Natural killer cell treated with Interleukin-12 subunit alpha and Interleukin-12 subunit beta and Interleukin-15 and Interleukin-18, amount 100 ng/mL, for 72 hours (primary cell): ENCODE measurements at places on chromosomes 7 and 10.

- no peak for DNase-seq
These were observed 1189.4 kb upstream of the AUTS2 start for GRCh38 chr7:68408873-68409272.

GRCh38 chr10:69696073-69696731, 66.2 kb downstream of the FAM241B start:
- no peak for DNase-seq

- no peak for DNase-seq
These were observed 251.0 kb upstream of the TAC1 start for GRCh38 chr7:97480772-97481390.

- no peak for DNase-seq
These were observed 6.9 kb downstream of the PFKP start for GRCh38 chr10:3074145-3074665.

DNA sequence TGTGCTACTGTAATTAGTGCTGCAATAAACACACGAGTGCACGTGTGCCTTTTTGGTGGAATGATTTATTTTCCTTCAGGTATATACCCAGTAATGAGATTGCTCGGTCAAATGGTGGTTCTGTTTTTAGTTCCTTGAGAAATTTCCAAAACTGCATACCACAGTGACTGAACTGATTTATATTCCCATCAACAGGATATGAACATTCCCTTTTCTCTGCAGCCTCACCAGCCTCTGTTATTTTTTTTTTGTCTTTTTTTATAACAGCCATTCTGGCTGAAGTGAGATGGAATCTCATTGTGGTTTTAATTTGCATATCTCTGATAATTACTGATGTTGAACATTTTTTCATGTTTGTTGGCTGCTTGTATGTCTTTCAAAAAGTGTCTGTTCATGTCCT, 922.9 kb upstream of the LRRN3 start:
- DNase-seq = no peak

- DNase-seq = no peak
These were observed 826.0 kb downstream of the SORCS1 start for GRCh38 chr10:106338486-106338885.

GRCh38 chr7:52017802-52018679, 701.4 kb upstream of the COBL start:
- DNase-seq = no peak

DNA sequence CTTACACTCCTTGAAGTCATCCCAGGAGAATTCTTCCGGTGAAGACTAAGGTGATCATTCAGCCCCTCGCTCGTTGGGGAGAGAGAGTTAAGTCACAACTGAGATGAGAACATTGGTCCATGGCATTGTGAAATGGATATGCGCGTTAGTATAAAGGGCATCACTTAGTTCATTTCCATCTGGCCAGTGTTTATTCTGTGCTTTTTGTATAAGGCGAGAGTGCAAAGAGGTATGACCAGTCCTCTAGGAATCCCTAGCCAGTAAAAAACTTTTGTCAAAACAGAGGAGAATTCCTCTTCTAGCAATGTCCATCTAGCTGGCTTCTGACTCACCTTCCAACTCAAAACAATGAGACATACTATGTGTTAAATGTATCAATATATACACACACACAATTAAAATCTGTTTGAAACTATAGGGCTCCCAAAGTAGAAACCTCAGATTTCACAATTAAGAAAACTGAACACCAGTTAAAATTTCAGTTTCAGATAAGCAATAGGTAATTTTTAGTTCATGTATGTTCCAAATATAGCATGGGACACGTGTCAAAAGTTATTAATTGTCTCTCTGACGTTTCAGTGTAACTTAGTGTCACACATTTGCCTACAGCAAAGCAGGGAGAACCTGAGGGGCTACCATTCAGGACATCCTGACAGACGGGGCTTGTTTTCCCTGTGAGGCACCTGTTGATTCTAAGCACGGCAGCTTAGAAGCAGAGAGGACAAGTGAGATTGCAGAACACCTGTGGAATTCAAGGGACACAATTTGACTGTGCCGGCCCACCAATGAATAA, 158.9 kb downstream of the KLF6 start:
- DNase-seq = no peak

GRCh38 chr10:33151344-33151864, 183.1 kb downstream of the NRP1 start:
- no peak for DNase-seq

GRCh38 chr7:150340875-150341262, 560 bp downstream of the RARRES2 start:
- DNase-seq = no peak

DNA sequence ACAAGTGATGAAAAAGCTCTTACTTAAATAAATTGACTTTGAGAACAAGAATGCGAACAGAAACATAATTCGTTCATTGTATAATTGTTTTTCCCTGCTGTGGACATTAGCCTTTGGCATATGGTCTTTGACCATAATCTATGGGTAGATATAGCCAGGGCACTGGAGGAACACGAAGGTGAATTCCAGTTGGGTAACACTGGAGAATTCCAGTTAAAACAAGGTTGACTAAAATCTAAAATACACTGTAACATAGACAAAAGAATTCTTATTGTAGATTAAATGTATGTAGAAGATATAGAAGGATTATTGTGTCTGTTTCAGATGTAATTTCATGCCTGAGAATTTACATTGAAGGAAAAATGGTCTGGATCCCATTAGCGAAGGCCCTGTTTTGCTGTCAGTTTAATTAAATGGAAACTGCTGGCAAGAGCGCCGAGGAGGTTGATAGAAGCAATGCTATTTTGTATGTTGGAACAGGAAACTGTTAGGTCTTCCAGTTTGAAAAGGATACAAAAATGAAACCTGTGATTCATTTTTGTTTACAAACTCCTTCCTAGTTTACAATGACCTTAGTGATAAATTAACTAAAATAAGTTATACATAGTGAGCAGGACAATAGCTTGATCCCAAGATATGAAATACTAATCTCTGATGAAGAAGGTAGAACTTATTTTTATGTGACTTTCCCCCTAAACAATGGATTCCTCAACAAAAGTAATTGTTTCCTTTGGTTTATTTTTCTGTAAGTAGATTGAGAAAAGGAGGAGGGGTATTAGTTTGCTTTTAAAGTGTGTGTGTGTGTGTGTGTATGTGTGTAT, 68.9 kb downstream of the ARID5B start:
- DNase-seq = no peak

GRCh38 chr10:24552346-24553016, 171.2 kb downstream of the ARHGAP21 start:
- DNase-seq = no peak

DNA sequence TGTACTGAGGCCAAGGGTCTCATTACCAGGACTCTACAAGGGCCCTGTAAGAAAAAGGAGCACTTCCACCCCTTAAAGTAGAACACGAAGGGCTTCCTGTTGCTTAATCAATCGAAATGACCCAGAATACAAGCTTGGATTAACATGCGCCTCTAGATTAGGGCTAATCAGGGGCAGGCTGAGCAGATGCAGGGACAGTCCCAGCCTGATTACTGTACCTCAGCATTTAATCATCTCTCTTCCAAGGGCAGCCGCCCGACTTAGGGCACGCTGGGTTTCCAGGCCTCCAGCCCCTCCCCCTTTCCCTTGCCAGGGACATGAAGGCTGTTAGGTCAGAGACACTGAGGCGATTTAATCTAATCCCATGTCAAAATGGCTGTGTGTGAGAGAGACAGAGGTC, 138.6 kb downstream of the NRF1 start:
- DNase-seq = no peak

- no peak for DNase-seq
These were observed 4.0 kb downstream of the CDCA7L start for GRCh38 chr7:21941611-21942141.

DNA sequence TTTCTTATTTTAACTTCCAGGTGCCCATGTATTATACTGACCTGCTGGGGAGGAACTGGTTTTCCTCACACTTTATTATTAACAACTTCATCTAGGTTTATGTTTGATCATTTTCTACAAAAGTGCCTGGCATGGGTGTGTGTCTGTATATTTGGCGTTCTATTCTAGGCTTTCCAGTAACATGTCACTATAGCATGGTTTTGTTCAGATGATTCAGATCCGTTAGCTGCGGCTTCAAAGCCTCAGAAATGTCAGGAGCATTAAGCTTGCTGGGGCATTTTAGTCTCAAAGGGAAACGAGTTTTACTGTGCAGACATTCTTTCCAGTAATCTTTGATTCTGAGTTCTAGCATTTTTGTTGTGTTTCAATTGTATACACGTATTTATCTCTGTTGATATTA, 2.3 kb downstream of the INPP5A start:
- no peak for DNase-seq

DNA sequence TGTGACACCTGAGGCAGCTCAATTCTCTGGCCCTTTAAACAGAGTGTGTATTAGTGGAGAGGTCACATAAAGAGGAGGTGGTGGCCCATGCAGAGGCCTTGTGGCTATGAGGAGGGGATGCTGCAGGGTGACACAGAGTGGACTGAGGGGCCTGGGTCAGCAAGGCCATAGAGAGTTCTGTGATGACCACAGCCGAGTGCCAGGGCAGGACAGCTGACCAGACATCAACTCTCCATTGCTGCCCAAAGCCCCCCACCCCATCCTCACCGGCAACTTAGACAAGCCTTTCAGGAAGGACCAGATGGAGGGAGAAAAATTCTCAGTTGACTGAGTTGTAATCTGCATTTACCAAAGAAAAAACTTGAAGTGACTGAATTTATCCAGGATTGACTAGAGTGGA, 378.1 kb downstream of the RPS24 start:
- no peak for DNase-seq

DNA sequence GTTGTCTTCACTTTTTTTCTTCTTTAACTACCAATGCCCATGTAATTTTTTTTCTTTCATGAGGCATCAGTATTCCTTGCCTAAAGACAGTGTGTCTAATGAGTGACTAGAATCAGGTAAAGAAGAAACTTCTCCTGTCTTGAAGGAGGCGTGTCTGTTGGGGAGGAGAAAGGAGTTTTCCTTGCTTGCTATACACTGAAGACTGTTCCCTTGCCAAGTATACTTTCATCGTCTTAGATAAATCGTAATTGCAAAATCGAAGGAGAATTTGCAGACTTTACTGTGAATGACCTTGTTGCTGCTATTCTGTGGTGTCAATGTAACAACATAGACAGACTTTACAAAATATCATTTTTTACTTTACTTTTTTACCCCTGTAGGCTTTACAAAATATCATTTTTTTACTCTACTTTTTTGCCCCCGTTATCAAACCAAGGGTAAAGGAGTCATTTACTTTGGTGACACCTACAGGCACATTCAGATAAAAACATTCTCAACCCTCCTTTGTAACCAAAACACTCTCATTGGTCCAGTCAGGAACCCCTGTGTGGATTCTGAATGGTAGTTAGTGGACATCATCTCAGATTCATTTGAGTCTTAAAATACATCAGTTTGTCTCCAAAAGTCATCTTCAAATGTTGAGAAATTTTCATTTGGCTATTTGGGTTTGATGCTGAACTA, 232.4 kb downstream of the AHR start:
- no peak for DNase-seq

DNA sequence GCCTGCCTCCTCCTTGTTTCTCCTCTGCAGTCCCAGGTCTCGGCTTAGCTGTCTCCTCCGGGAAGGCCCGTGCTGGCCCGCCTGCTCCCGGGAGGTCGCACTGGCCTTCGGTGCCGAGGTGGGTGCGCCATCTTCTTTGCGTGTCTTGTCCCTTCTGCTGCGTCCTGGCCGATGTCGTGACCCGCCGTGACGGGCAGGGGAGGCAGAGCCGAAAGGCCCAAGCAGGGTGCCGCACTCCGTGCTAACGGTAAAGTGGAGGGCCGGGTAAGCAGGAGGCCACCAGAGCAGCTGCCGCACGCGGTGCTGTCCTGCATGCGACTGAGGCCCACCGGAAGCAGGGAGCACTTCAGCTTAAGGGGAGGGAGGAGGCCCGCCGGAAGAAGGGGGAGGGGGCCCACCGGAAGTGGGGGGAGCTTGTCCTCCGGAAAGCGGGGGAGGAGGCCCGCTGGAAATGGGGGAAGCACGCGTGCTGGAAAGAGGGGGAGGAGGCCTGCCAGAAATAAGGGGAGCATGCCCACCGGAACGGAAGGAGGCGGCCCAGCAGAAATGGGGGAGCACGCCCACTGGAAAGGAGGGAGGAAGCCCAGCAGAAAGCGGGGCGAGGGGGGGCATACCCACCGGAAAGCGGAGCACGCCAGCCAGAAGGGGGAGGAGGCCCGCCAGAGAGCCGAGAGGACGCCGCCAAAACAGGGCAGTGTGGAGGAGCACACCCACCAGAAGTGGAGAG, 71.4 kb downstream of the PROSER2 start:
- DNase-seq = no peak

DNA sequence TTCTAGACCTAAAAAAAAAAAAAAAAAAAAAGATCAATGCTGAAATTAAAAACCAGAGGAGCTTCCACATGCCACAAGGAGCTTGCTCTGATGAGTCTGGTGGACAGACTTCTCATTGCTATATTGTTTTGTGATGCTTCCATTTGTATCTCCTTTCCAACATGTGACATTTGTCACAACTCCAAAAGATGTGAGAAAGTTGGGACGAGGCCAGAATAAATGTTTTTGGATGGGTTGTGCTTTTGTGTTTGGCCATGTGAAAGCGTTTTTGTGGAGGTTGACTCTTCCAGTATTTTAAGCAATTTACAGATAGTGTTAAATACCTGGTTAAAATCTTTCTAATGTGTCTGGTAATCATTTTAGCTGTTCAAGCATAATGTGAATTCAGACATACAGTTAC, 280.1 kb downstream of the SKAP2 start:
- no peak for DNase-seq

- no peak for DNase-seq
These were observed 180.2 kb downstream of the XPNPEP1 start for GRCh38 chr10:109743146-109743545.

DNA sequence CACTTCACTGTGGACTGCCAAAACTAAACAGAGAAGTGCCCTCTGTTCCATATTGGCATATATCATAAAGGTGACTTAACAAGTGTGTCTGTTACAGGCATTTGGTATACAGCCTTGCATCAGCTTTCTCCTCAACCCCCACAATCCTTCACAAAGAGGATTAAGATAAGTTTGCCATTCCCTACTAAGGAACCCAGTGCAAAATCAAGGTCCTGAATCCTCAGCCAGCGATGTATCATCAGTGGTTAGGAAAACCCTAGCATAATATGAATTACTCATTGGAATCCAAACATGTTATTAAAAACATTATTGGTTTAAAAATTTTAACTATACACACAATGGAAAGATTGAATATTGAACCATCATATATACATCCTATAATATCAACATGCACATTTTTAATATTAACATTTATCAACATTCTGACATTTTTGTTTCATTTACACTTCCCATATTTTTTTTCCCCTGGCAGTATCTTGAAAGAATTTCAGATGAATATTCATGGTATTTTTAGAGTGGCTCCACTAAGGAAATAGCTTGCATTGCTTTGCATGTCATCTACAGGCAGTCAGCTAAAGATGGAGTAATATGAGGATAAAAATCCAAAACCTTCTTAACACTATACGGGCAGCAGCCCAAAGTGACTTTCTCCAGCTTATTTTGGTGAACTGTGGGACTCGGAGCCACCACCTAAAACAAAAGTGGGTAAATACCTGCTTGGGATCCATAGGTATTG, 215.6 kb upstream of the CHRM2 start:
- DNase-seq = no peak
